NCI-H774 (cell line): ENCODE measurements at places on chromosomes 6 and 20.

DNA sequence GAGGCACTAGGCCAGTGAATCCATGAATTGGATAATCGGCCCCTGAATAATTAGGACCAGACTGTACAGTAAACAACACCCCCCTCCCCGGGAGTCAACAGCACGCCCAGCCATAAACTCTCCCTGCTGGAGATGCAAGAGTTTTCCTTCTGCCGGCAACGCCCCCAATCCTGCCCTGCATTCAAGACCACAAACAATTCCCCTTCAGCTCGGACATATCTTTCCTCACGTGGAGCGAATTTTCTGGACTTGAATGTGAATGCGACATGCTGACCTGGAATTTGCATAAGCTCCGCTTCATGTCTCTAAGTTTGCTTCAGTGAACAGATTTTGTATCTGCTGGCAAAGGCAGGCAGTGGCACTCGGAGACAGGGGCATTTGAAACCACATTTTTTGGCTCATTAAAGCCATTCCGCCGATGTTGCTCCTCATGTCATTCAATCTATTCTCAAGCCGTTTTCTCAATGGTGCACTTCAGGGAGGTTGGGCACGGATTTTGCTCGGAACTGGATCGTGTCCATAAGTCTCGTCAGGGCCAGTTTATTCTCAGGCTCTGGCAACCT is 38.0 kb upstream of the GMPR start:
- no peak for DNase-seq

DNA sequence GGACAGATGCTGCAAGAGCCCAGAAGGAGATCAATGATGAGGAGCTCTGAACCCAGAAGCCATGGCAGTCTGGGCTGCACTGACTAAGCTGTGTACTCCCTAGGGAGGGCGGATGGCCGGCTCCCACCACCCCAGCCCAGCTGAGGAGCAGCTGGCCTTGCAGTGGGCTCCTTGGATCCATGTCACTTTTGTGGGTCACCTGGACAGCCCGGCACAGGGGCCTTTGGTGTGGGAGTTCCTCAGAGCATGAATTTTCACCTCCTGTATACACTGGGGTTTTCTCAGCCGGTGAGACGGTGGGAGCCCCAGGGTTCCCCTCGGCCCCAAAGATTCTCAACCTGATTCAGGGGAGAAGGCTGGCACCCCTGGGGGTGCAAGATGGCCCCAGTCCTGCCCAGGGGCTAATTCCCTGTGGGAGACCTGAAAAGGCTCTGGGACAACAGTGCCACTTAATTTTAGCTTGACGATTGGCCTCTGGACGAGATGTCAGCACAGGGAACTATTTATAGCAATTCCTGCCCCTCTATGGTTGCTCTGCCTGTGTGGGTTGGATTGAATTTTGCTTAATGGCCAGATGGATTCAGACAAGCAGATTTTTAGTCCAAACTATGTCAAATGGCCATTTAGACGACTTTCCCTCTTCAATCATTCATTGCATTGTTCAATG is 121.6 kb upstream of the PMEPA1 start:
- DNase-seq = no peak

GRCh38 chr6:5205035-5205507 is 55.7 kb downstream of the LYRM4 start:
- no peak for DNase-seq

DNA sequence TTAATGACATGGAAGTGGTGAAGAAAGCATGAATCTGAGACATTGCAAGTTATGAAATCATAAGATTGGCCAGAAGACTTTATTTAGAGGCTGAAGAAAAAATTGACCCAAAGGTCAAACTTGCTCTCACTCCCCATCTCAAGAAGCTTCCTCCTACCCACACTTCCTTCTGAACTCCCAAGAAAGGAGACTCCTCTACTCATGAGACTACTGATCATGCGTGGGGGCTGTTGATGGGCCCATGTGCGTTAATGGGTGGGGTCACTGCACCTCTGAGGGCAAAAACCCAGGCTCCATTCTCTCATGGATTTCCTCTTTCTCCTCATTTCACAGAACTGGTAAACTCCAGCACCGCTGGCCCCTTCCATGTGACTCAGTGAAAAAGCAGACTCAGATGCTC is 470.6 kb upstream of the ARID1B start:
- DNase-seq = no peak

DNA sequence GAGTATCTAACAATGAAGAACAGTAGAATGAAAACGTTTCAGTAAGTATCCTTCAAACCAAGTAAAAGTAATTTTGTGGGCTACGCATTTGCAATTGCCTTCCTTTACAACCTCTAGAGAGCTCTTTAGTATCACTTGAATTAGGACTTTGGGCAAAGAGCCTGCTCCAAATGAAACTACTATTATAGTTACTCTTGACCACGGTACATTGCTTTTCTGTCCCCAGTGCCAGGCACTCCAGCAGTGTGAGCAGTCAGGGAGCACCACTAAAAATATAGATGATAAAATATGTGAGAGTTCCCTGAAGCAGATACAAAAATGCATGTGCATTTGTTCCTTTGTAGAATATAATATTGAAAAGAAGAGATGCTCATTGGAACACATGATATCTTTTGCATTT is 450.1 kb upstream of the MANEA start:
- DNase-seq = no peak

DNA sequence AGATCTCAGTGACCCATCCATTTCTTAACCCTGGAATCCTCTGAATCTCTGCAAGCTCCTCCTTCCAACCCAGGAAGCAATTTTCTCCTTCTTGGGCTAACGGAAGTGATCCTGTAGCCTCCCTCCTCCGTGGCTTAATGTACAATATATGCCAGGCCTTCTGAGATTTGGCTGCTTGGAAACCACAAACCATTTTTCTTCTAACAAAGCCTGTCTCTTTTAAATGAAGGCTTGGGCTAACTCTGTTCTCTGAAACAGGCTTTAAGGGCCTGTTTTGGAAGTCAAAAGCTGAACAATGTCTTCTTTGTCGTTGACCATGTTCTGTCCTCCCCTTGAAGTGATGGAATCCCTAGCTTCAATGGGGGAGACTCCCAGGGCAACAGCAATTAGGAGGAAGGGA is 14.9 kb downstream of the FYN start:
- DNase-seq = no peak

- no peak for DNase-seq
These were observed 984 bp downstream of the VARS2 start for GRCh38 chr6:30914854-30915590.

DNA sequence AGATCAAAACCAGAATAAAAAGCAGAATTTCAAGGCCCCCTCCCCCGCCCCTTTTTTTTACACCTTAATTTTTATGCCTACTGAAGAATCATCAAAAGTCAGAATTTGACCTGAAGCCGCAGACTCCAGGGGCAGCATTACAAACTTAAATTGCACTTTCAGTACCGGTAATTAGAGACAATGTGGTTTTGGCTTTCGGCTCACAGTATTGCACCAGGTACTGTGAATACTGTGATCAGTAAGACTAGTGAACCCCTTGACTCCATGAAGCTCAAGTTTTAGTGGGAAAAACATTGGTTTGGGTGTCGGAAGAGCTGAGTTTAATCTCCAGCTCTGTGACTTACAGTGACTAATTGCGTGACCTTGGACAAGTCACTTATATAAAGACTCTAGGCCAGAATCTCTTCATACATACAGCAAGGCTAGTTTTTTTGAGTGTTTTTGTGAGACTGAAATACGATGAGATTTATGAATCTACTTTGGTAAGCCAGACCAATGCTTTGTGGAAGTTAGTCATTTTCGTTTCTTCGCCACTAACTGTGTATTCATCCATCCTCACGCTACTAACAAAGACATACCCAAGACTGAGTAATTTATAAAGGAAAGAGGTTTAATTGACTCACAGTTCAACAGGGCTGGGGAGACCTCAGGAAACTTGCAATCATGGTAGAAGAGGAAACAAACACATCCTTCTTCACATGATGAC is 114.7 kb downstream of the SASH1 start:
- DNase-seq = no peak

DNA sequence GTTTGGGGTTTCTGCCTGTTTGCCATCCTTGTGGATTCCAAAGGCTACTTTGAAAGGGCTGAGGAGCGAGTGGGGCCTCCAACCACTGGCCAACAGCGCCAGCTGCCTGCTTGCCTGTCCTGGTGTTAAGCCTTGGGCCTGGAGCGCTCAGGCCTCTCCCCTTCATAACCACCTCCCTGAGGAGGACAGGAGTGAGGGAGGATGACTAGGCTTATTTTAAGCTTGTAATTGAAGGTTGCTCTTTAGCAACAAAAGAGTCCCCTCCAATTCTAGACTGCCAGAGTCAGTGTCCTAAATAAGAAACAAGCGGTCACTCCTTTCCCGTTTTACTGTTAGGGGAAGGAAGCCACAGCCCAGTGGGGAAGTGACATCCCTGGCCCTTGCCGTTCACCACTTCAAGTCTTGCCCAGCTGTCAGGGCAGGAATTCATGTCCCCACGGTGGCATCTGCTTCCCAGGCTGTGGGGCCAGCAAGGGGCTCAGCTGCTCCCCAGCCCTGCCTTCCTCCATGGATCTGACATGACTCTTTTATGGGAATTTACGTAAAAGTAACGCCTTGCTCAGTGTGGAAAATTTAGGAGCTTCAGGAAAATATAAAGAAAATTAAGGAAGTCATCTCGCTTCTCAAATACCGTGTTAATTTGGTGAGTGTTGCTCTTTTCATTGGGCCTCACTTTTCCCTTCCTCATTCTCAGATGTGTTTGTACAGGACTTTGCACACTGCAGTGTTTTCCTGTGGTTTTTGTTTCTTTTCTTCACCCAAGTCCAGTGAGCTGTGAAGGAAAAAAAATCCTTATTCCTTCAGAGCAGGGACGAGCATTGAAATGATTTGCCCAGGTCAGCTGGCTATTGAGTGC is 57.8 kb downstream of the SSR1 start:
- DNase-seq = no peak

- DNase-seq = no peak
These were observed 47.7 kb upstream of the KCNG1 start for GRCh38 chr20:51070621-51071020.

DNA sequence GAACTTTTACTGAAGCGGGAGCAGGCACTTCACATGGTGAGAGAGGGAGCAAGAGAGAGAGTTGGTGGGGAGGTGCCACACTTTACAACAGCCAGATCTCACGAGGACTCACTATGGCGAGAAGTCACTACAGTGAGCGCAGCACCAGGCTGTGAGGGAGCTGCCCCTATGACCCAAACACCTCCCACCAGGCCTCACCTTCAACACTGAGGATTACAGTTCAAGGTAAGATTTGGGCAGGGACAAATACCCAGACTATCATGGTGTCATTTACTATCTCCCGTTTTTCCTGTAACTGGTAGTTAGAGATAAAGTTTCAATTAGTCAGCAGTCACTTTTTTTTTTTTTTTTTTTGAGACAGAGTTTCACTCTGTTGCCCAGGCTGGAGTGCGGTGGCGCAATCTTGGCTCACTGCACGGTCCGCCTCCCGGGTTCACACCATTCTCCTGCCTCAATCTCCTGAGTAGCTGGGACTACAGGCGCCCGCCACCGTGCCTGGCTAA is 7.8 kb downstream of the RBCK1 start:
- no peak for DNase-seq

DNA sequence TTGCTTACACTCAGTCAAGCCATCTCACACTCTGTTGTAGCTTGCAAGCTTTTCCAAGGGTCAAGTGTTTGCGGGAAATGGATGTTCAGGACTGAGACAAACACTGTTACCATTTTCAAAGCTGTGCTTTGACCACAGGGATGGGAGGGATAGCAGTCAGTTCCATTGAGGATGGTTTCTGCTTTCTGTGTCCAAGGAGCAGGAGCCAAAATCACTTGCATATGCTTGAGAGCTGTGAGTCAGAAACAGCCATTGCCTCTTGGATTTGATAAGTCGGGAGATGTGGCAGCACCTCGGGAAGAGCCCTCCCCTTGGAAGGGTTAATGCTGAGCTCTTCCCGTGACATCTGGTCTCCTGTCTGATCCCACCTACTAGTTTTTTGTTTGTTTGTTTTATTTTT is 85.2 kb downstream of the TCP11 start:
- no peak for DNase-seq

DNA sequence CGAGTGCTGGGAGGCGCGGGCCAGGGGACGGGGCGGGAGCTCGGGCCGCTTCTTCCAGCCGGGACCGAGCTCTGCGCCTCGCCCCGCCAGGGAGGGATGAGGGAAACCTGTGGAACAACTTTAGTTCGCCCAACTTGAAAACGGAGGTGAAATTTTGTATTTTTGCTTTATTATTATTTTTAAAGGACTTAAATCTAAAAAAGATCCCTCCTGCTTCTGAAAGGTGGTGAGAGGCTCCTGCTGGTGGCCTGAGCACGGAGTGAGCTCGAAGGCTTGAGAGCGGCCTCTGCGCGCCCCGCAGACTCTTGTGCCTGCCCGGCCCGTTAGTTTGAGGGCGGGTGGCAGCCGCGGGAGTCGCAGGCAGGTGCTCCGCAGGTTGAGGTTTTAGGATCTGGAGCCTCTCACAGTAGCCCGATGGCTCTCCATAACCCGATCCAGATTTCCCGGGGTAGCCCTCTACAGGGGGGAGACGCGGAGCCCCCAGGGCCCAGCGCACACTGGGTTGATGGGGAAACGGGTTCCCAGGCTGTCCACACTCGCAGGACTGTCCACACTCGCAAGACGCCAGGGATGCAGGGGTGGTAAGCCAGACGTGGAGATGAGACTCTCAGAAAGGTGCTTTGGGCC is 46.2 kb upstream of the SUPT3H start:
- DNase-seq = no peak

DNA sequence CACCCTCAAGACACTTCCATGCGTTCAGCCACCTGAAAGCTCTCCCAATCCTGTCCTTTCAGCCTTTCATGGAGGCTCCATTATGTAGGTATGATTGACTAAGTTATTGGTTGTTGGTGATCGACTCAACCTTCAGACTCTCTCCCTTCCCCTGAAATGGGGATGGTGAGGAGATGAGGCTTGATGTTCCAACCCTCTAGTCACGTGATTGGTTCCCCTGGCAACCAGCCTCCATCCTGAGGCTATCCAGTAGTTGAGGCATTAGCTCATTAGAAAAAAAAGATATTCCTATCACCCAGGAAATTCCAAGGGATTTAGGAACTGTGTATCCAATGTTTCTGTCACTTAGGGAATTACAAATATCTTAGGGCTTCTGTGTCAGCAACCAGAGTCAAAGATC is 426.6 kb downstream of the PKHD1 start:
- DNase-seq = no peak

DNA sequence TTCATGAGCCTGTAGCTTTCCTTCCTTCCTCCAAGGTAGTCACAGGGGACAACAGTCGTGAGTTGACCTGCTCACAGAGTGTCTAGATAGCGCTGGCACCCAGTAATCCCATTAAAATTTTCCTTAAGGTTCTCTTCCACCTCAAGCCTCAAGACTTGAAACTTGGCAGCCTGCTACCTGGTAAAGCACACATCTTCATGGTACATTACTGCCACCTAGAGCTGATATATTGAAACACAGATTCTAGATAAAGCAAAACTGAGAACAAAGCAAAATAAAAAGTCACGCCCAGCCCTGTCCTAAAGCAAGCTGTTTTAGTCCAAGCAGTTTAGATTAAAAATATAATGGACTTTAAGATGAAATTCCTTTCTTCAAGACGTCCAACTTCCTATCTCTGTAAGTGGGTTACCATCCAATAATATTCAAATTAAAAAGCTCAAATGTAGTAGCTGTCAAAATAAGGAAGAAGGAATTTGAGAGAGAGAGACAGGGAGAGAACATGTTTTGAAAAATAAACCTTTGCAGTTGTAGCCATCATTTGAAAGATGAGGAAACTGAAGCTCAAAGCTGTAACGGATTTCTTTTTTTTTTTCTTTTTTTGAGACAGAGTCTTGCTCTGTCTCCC is 50.7 kb upstream of the CD83 start:
- peak; percentile 64 for DNase-seq
